ENCODE measurements at places on chromosomes 16 and 17.

GRCh38 chr16:70678898-70679670, 6.8 kb downstream of the MTSS2 start:
- DNase-seq = no peak

DNA sequence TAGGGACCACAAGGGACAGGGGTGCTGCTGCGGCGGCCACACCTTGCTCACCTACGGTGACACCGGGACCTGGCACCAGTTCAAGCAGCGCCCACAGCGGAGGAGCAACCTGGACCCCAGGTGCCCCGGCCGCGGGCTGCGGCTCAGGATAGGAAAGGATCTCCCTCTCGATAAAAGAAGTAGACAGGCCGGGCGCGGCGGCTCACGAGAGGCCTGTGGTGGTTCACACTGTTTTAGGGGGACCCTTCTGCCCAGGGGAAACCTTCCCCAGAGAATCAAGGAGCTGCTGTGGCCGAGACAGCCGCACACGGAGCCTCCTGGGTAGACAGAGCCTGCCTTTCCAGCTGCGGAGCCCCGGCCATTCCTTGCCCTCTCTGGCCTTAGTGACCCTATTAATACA, 17.9 kb upstream of the ATP2A3 start:
- DNase-seq = no peak

GRCh38 chr16:90077240-90077756, at the start of gene PRDM7:
Gene PRDM7, minus strand, starts transcription at chr16:90077331. Its CDS starts 1,421 bp downstream, at chr16:90075910.
- DNase-seq = peak; percentile 93

- DNase-seq = no peak
These were observed 363.6 kb downstream of the HS3ST3B1 start for GRCh38 chr17:14664511-14664910.

DNA sequence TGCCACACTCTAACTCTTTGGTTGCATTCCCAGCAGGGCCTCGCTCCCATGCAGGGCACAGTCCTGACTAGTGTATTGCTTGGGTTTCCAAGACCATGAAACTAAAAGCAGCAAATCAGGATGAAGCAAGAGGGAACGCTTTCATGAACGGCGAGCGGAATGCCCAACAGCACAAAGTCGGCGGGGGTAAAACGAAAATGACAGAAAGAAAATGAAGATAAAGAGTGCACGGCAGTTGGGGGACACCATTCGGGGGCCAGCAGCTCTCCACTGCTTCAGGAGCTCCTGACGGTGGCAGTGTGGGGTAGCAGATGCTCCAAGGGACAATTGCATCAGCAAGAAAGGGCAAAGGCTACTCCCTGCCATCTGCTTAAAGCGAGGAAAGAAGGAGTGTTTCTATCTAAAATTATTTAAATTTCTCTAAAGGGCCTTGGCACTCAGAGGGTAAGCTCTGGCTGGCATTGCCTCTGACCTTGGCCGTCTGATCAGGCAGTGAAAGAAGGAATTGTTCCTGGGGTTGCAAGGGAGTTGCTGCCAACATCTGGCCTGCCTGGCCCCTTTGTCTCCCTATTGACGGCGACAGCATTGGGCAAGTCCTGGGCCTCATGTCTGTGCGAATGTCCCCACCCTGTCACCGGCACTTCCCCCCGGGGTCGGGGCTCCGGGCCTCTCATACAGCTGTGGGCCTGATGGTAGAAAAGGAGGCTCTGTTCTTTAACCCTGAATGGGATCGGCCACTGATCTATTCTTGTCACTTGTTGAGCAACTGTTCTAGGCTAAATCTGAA, 138.2 kb downstream of the CMIP start:
- peak; percentile 58 for DNase-seq

DNA sequence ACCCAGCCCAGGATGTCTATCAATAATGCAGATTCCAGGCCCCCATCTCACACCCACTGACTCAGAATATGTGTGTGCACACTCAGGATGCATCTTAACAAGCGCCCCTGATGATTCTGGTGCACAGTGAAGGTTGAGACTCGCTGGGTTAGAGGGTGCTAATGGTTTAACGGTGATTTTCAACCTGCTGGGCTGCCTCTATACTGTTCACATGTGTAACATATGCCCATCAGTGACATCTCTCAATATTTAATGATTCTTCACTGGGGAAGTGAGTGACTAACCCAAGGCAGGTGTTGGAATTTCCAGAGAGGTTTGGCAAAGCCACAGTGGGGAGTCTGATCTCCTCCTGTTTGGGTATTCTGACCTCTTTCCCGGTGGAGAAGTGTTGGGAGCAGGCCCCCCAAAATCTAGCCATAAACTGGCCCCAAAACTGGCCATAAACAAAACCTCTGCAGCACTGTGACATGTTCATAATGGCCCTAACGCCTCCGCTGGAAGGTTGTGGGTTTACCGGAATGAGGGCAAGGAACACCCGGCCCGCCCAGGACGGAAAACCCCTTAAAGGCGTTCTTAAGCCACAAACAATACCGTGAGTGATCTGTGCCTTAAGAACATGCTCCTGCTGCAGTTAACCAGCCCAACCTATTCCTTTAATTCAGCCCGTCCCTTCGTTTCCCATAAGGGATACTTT, 4.1 kb upstream of the DOC2B start:
- no peak for DNase-seq

DNA sequence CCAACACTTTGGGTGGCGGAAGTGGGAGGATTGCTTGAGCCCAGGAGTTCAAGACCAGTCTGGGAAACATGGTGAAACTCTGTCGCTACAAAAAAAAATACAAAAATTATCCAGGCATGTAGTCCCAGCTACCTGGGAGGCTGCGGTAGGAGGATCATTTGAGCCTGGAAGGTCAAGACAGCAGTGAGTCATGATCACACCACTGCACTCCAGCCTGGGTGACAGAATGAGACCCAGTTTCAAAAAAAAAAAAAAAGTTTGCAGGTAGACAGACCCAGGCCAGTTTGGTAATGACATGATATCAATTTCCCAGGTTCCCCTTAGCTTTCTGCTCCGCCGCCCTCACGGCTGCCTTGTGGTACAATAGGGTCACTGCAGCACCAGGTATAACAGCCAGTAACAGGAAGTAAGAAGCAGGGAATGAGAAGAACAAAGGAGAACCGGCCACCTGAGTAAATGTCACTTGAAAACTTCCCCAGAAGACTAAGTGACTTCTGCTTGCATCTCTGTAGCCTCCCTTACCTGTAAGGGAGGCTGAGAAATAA, 201.2 kb upstream of the HSBP1 start:
- DNase-seq = no peak

DNA sequence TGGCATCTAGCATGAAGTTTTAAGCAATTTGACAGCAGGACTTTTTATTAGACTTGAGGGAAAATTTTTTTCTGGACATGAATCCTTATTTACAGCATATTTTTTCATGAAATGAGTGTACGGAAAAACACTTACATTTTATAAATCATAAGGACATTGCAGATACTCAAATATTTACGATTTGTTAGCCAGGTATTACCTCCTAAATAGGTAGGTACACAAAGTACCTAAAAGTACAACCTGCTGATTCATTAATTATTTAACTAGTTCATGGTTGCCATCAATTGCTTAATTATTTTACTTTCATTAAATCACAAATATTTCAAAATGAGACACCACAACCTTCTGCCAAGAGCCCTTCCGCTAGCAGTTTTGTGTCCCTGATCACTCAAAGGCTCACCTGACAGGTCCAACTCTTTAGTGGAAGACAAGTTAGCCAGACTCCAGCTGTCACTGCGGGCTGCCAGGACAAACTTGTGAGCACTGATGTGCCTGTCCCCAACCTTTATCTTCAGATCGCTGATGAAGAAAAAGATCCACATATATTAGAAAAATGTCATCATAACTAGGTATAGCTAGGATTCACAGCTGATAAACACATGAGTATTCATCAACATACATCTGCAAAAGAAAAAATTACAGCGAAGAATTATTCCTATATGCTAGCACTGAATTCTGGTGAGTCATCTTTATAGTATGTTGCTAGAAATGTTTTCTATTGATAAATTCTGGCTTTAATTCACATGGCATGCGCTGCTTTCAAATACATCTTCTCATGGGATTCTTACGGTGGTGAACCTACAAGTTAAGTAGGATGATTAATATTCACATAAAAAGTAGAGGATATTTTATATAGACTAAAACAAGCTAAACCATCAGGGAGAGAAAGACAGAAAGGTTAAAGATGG, 28.2 kb downstream of the ANKFY1 start:
- no peak for DNase-seq

DNA sequence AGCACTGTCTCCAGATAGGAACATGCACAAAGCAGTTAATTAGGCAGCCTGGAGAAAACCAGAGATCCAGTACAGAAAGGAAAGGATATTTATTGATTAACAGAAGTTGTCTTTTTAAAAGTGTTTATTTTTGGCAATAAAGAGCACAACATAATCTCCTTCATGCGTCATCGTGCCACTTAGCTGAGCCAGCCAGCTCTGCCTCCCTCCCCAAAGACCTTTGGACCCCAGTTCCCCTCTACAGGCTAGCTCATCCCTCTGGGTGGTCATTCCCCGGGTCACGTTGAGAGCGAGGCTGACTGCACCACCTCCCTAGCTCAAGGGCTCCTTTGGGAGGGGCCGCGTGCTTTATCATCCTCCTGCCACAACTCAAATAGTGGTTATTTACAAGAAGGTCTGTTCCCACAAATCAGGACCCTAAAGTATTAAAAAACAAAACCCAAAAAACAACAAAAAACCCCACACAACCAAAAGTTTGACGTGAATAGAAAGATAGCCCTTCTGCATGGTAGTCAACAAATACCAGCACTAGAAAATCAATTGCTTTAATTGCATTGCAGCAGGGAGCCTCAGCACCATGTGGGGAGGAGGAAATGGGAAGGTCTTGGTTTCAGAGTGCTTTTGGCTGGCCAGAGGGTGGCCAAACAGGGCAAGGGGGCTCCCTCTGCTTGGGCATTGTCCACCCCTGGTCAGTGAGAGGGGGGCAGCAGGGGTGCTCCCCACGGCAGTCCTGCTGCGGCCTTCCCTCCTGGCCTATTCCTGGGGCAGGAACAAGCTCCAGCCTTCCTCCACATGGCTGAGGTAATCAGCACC, 9.6 kb downstream of the POLR2C start:
- no peak for DNase-seq

DNA sequence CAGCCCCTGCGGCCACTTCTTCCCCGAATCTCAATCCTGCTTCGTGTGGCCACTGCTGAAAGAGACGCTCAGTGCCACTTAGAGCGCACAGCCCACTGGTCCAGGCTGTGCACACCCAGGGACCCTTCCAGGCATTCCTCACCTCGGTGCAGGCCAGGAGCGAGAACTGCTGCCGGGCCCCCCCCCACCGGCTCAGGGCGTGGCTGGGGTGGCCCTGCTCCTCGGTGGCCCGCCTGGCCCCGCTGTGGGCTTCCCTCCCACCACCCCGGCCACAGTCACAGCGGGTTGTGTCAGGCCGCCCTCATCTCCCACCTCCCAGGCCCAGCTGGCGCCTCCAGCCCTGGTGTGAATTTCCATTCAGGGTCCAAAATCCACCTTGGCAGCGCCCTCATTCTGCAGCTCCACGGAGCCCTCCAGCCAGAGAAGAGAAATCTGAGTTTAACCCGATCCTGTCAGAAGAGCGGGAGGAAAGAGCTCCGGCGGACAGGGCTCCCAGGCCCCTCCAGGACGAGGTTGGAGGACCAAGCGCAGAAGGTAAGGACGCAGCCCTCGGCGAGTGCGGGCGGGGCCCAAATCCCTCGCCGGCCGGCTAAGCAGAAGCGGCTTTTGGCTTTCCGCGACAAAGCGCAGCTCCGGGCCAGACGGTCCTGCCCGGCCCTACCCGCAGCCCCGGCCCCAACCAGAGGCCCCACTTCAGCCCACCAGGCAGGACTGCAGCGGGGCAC, 12.0 kb downstream of the TBC1D16 start:
- no peak for DNase-seq

DNA sequence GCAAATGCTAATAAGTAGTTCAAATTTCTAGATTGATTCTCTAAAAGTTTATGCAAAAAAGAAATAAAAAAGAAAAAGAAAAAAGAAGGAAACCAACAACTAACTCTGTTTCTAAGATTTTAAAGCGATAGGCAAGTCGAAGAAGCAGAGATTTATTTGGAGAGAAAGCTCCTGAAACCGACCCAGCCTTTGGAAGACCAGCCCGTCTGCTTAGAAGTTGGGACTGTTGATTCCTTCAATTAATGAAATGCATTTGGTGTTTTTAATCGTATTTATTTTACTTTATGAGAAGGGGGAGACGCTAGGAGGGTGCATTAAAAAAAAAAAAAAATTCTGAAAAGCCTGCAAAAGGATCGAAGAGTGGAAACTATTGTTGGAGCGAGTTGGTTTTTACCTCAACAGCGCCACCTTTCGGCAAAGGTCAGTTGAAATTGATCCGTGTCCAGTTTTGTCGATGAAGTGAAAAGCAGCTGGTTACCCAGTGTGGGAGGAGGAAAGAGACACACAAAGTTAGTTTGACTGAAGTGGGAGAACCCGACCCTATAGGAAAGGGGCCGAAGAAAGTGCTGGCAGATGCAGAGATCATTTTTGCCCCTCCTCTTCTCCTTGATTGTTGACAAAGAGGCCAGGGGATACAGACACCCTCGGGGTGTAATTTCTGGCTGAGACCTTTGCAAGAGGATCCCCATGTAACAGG, 1.5 kb upstream of the MAF start:
- peak; percentile 47 for DNase-seq

DNA sequence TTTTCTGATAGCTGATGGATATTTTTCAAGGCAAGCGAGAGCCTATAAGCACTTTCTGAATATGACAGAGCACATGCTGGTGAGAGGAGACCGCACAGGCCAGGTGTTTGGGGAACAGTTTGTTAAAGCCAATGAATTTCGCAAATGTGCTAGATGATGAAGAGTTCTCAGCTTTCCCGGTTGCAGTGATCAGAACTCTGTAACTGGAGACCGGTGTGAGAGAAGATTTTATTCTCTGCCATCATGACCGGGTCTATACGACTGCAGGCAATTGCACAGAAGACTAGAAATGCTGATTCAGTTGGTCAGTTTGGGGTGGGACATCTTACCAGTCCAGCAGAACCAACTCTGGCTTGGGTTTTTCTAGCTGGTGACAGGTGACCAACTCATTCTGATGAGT, 25.4 kb downstream of the SMTNL2 start:
- no peak for DNase-seq

DNA sequence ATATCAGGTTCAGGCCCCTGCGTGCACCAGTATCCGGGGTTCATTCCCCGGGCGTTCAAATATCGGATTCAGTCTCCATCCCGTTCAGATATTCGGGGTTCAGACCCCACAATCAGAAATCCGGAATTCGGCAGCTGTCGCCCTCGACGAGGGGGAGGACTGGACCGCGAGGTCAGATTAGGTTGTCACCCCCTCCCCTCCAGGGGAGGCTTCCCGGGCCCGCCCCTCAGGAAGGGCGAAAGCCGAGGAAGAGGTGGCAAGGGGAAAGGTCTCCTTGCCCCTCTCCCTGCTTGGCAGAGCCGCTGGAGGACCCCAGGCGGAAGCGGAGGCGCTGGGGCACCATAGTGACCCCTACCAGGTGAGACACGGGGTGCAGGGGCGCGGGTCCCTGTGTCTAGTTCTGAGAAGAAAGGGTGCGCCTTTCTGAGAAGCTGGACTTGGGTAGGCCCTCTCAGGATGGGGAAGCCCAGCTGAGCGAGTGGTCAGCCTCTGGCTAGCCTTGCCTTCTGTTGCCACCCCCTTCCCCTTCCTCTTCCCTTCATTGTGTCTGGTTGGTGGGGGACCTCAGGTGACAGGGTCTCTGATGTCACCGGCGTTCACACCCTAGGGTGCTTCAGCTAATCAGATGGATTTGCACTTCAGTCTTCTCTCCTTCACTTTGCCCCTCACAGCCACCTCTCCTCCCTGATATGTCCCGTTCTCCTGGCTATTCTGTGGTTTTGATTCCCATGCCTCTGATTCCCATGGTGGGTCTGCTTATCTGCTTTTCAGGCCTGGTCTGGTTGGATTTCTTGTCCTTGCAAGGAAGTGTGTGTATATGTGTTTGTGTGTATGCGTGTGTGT, 844 bp downstream of the TAOK2 start:
- DNase-seq = no peak

GRCh38 chr16:26840691-26841090, 226.0 kb upstream of the C16orf82 start:
- no peak for DNase-seq

Measured in nucleus accumbens (tissue), 56 donors.